Caco-2 (cell line): ENCODE measurements at places on chromosomes 16 and 17. TPM values are rescaled to one million over a fixed set of nuclear protein-coding genes. Genes with fewer than 3 reads are reported as not detected.

GRCh38 chr16:84684592-84684965, 15.2 kb upstream of the USP10 start:
- no peak for DNase-seq
- H3K36me3 ChIP-seq: no peaks in the 10 kb centered on the region
- H3K4me3 ChIP-seq: no peak overlapping the region
- no peaks in the 10 kb centered on the region for H3K4me1 ChIP-seq
- H3K27ac ChIP-seq: no peak overlapping the region

DNA sequence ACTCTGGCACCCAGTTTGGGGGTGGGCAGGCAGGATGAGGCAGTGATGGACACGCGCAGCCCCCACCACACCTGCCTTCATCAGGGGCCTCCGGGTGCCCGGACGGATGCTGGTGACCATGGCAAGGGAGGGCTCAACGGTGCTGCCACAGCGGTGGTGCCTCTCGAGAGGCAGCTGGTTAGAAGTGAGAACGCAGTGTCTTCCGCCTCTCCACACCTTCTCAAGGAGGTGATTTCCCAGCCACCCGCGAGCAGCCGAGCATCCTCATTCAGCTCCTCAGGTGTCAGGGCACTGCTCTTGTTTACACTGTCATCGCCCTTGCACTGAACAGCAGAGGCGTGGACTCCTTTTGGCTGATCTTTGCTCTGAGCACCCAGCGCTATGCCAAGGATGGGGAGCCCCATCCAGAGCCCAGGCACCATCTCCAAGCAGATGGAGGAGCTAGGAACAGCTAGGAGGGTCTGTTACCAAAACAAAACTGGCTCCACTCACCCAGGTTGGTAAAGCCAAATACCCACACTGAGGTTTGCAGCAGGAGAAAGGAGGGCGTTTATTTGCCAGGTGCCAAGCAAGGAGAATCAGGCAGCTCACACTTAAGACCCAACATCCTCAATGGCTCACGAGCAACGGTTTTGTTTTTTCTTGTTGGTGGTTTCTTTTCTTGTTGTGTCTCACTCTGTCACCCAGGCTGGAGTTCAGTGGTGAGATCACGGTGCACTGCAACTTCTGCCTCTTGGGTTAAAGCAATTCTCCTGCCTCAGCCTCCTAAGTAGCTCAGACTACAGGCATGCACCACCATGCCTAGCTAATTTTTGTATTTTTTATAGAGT, 174.3 kb upstream of the TNRC6C start:
- no peak overlapping the region for H3K27ac ChIP-seq
- no peak overlapping the region for H3K4me3 ChIP-seq
- H3K4me1 ChIP-seq: no peaks in the 10 kb centered on the region
- no peaks in the 10 kb centered on the region; the same call in none of the 2 replicates for H3K27me3 ChIP-seq
- no peaks in the 10 kb centered on the region for H3K36me3 ChIP-seq
- no peak for DNase-seq

DNA sequence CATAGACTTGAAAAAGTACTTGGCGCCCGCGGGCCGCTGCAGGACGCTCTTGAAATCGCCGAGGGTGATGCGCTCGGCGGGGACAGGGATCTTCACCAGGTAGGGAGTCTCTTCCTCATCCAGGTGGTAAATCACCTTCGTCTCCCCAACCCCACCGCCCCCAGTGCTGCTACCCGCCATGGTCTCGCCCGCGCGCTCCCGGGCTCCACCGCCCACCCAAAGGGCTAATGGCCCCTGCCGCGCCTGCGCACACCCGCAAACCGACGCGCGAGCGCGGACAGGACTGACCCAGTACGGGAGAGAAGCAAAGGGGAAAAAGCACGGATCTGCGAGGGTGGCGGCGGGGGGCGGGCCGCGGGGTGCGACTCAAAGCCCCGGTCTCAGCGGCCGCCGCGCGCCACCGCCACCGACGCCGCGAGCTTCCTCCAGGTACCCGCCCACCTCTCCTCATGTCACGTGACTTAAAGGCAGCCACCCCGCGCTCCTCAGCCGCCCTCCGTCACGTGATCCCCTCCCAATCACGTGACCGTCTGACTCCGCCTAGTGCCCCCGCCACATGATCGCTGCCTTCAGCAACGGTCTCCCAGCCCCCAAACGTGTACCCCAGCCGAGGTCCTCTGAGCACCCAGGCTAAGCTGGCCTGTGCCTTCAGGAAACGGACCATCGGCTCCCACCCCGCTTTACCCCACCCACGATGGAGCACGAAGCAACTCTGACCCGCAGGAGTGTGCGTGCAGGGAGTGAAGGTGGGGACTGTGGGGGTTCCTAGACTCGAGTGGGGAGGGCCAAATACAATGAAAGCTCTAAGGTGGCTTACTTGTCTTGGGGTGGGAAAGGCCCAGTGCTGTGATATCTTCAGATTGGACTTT, at the start of gene DVL2:
Gene DVL2 (minus strand): TSS at position 435 of the 869 bp plus-strand sequence. CDS start 255 bp downstream, at position 180.
- peak within 1 kb of the TSS; percentile 85 for H3K27ac ChIP-seq
- no peaks in the 10 kb centered on the region for H3K27me3 ChIP-seq
- no peaks in the 10 kb centered on the region for H3K4me1 ChIP-seq
- peak; percentile 91 for DNase-seq
- peak within 1 kb of the TSS; percentile 65 for H3K4me3 ChIP-seq
- no peaks in the 10 kb centered on the region; the same call in none of the 2 replicates for H3K36me3 ChIP-seq

GRCh38 chr17:39623356-39623950, 3.3 kb upstream of the PPP1R1B start:
- 0 out of 2 replicates have a peak, but pooled peaks cover 1% of the 10 kb centered on the region for H3K27me3 ChIP-seq
- H3K4me1 ChIP-seq: peaks cover 13% of the 10 kb centered on the region; the same call in 1 of the 2 replicates
- peak; percentile 82 for DNase-seq
- H3K27ac ChIP-seq: no peak overlapping the region
- H3K4me3 ChIP-seq: no peak overlapping the region

GRCh38 chr16:48860341-48860740, 250.4 kb upstream of the N4BP1 start:
- H3K4me3 ChIP-seq: no peak overlapping the region
- no peak overlapping the region for H3K27ac ChIP-seq
- no peak for DNase-seq
- H3K36me3 ChIP-seq: no peaks in the 10 kb centered on the region
- no peaks in the 10 kb centered on the region; the same call in 1 of the 2 replicates for H3K27me3 ChIP-seq
- H3K4me1 ChIP-seq: no peaks in the 10 kb centered on the region

GRCh38 chr16:15542734-15543347, 100.1 kb downstream of the MARF1 start:
- no peaks in the 10 kb centered on the region for H3K27me3 ChIP-seq
- H3K4me3 ChIP-seq: no peak overlapping the region
- H3K4me1 ChIP-seq: no peaks in the 10 kb centered on the region
- no peak for DNase-seq
- H3K36me3 ChIP-seq: no peaks in the 10 kb centered on the region
- no peak overlapping the region for H3K27ac ChIP-seq

DNA sequence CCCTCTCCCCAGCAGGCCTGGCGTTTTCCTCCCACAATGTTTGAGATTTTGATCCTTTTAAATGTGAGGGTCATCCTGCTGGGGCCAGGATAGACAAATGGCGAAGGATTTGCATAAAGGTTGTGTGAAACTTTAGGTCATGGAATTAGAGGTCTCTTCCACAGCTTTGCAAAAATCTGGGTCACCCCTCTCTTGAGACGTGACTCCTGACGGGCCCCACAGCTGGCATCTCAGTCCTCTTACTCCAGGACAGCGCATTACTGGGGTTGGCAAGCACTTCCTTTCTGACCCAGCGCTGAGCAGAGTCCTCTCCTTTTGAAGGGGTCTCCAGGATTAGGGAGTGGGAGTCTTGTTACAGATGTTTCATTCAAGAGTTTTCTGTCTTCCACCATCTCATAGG, 7.4 kb downstream of the ZNF629 start:
- DNase-seq: no peak
- peaks cover 12% of the 10 kb centered on the region for H3K4me1 ChIP-seq
- H3K27ac ChIP-seq: no peak overlapping the region
- peaks cover 1% of the 10 kb centered on the region; the same call in 1 of the 2 replicates for H3K36me3 ChIP-seq

GRCh38 chr16:85689285-85689949, 663 bp upstream of the GINS2 start:
- peaks cover 32% of the 10 kb centered on the region for H3K4me1 ChIP-seq
- no peak overlapping the region for H3K27ac ChIP-seq
- DNase-seq: peak; percentile 80
- H3K4me3 ChIP-seq: peak overlapping the region; percentile 58
- H3K36me3 ChIP-seq: peaks cover 3% of the 10 kb centered on the region; the same call in 1 of the 2 replicates
- no peaks in the 10 kb centered on the region for H3K27me3 ChIP-seq

DNA sequence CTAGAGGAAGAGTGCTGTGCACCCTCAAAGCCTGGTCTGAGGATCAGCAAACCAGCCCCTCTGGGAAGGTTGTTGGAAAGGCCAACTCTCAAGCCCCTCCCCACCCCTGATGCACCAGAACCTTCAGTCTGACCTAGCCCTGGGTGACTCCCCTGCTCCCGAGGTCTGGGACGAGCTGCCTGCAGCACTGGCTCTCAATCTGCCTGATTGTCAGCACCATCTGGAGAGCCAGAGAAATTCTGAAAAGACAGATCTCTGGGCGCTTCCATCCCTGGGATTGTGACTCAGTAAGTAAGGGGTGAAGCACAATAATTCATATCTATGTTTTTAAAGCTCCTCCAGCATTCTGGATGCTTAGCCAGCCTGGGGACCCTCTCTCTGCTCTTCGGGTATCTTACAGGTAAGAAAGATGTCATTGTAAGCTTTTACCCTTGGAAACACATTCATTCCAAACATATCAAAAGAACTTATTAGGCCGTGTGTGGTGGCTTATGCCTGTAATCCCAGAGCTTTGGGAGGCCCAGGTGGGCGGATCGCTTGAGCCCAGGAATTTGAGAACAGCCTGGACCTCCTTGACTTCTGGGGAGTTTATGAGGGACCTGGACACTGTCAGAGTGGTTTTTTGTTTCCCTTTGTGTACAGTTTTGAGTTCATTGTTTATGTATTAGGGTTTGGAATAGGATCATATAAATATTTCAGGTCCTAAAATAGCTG, 147.5 kb downstream of the KCNJ12 start:
- H3K27me3 ChIP-seq: no peaks in the 10 kb centered on the region
- H3K4me1 ChIP-seq: no peaks in the 10 kb centered on the region
- H3K4me3 ChIP-seq: no peak overlapping the region
- no peak for DNase-seq
- H3K27ac ChIP-seq: no peak overlapping the region

DNA sequence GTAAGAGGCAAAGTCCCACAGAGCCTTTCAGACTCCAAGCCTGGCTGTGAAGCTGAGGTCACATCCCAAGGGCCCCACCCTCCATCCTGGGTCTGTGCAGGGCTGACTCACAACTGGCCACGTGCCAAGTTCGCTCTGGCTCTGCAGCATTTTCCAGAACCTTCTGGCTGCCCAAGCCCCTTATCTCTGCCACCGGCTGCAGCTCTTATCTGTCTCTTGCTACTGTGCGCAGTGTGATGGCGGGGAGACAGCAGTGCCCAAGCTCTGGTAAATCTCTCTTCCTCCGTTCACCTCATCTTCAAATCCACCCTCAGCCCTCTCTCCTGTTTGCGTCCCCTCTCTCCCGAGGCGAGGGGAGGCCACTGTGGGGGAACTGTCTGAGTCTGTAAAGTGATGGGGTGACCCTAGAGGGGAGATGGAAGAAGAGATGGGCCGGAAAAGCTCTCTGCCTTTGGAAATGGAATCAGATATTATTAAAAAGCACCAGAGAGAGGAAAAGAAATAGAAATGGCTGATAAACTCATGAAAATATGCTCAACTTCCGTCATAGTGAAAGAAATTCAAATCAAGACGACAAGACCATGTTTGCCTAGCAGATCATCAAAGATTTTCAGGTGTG, 162.7 kb upstream of the CDC42EP4 start:
- no peak overlapping the region for H3K27ac ChIP-seq
- no peaks in the 10 kb centered on the region; the same call in 1 of the 2 replicates for H3K27me3 ChIP-seq
- H3K4me3 ChIP-seq: no peak overlapping the region
- DNase-seq: peak; percentile 18

GRCh38 chr17:72924196-72924595, 168.3 kb downstream of the SLC39A11 start:
- no peaks in the 10 kb centered on the region for H3K36me3 ChIP-seq
- no peaks in the 10 kb centered on the region for H3K4me1 ChIP-seq
- no peak for DNase-seq
- no peak overlapping the region for H3K27ac ChIP-seq
- no peak overlapping the region for H3K4me3 ChIP-seq

- DNase-seq: no peak
- H3K36me3 ChIP-seq: no peaks in the 10 kb centered on the region
- no peaks in the 10 kb centered on the region for H3K27me3 ChIP-seq
- H3K4me1 ChIP-seq: no peaks in the 10 kb centered on the region
- H3K4me3 ChIP-seq: no peak overlapping the region
Observed at GRCh38 chr17:71237903-71238538, 882.8 kb upstream of the SOX9 start.

- H3K4me1 ChIP-seq: peaks cover 65% of the 10 kb centered on the region
- peak overlapping the region; percentile 1 for H3K27ac ChIP-seq
- no peak overlapping the region for H3K4me3 ChIP-seq
- peak; percentile 64 for DNase-seq
- H3K27me3 ChIP-seq: no peaks in the 10 kb centered on the region
Observed at GRCh38 chr17:61467416-61468262, 15.4 kb downstream of the TBX4 start.

- H3K27ac ChIP-seq: no peak overlapping the region
- no peaks in the 10 kb centered on the region for H3K4me1 ChIP-seq
- DNase-seq: no peak
- no peak overlapping the region for H3K4me3 ChIP-seq
- no peaks in the 10 kb centered on the region for H3K36me3 ChIP-seq
Observed at GRCh38 chr16:21703589-21704174, 39.9 kb downstream of the OTOA start.

- H3K27me3 ChIP-seq: no peaks in the 10 kb centered on the region
- peaks cover 14% of the 10 kb centered on the region for H3K4me1 ChIP-seq
- DNase-seq: no peak
- no peak overlapping the region for H3K27ac ChIP-seq
- no peak overlapping the region for H3K4me3 ChIP-seq
- H3K36me3 ChIP-seq: no peaks in the 10 kb centered on the region
Observed at GRCh38 chr17:74903671-74904070, 10.2 kb upstream of the FADS6 start.

- H3K4me3 ChIP-seq: no peak overlapping the region
- no peaks in the 10 kb centered on the region for H3K36me3 ChIP-seq
- H3K27ac ChIP-seq: no peak overlapping the region
- DNase-seq: no peak
- H3K27me3 ChIP-seq: no peaks in the 10 kb centered on the region
Observed at GRCh38 chr16:83698964-83699363, 108.8 kb upstream of the HSBP1 start.

DNA sequence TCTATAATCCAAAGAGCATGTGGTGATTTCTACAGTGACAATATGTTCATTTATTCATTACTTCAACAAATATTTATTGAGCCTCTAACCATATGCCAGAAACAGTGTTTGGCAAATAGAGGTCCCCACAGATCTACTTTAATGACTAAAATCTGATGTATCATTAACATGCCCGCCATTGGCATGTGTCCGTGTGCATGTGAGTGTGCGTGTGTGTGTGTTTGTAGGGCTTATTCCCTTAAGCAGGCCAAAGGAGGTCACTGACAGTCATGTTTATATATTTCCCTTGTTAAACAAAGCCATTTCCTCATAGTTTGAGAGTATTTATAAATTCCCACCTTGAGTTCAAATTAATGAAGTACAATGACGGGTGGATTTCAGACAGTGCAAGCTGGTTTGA, 174.4 kb upstream of the IRX6 start:
- no peak for DNase-seq
- no peaks in the 10 kb centered on the region for H3K27me3 ChIP-seq
- no peaks in the 10 kb centered on the region for H3K4me1 ChIP-seq
- H3K36me3 ChIP-seq: no peaks in the 10 kb centered on the region

MYOCD gene
- total RNA-seq: 2.6 and 2.8 TPM in 2 replicates

P2RX5 gene
- total RNA-seq: 0.66 and 1.4 TPM in 2 replicates

PRSS21 gene
- total RNA-seq: not detected in 2 replicates

PLA2G10 gene
- 1.00 and 1.4 TPM in 2 replicates for total RNA-seq

TBC1D3C gene
- total RNA-seq: not detected in 2 replicates

KRTAP16-1 gene
- total RNA-seq: not detected in 2 replicates

KRTAP9-1 gene
- total RNA-seq: not detected in 2 replicates
